M059J (cell line): ENCODE measurements at places on chromosomes 16 and 17. TPM values are rescaled to one million over a fixed set of nuclear protein-coding genes. Genes with fewer than 3 reads are reported as not detected.

The SLC35G6 gene
- total RNA-seq, result not detected in 2 replicates

The C16orf87 gene
- 19.7 and 21.6 TPM in 2 replicates for total RNA-seq

The OXLD1 gene
- 39.3 and 48.3 TPM in 2 replicates for total RNA-seq

The SLFN14 gene
- total RNA-seq, result not detected in 2 replicates

The ADAM11 gene
- total RNA-seq, result 0.12 TPM in 1 of 2 replicates, not detected in the other

- peak; percentile 20 for DNase-seq
Observed at GRCh38 chr17:43871946-43872690, 25.1 kb downstream of the CD300LG start.

- DNase-seq, result peak; percentile 76
Observed at GRCh38 chr17:72372185-72372584, 251.4 kb downstream of the SOX9 start.

DNA sequence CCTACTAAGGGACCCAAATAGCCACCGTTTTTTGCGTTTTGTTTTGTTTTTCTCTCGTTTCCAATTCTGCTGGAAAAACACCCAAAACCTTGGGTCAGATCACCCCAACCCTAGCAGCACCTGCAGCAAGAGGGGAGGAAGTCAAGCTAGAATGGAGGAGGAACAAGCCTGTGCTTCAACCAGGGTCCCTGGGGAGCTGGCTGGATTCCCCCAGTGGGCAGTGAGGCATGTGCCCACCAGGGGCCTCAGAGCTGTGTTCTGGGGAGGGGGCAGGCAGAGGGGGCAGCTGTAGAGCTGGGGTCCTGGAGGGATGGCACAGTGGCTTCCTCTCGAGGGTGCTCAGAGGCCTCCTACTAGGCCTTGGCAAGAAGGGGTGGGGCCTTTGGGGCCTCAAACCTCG lies 6.5 kb downstream of the CD79B start:
- DNase-seq, result no peak

- DNase-seq, result no peak
Observed at GRCh38 chr16:79451196-79451816, 149.2 kb downstream of the MAF start.

DNA sequence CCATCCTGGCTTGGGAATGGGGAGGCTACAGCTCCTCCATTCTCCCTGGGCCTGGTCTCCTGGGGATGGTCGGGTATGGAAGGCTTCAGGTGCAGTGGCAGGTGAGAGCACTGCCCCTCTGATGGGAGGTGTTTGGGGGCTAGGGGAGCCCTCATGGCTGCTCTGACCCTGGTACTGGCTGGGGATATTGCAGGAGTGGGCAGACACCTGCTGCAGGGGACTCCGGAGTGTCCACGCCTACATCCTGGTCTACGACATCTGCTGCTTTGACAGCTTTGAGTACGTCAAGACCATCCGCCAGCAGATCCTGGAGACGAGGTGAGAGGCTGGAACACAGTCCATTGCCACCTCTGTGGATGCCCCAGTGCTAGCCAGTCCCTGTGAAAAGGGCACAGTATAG lies 8.8 kb downstream of the RASL10B start:
- no peak for DNase-seq

DNA sequence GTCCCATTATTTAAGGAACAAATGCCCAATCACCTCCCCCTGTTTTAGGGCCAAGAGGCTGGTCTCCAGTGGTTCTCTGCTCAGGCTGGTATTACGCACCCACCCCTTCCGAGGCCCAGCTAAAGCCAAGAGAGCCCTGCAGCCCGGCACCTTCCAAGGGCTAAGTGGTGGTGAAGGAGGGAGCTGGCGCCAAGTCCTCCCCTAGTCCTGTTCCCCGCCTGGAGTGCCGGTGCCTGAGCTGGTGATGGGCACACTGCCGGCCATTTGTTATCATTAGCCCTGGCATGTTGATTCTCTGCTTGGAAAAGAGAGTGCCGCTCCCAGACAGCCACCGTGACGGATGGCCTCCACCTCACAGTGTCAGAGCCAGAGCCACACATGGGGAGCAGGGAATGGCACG lies 31.9 kb downstream of the GRIN2C start:
- DNase-seq, result no peak

DNA sequence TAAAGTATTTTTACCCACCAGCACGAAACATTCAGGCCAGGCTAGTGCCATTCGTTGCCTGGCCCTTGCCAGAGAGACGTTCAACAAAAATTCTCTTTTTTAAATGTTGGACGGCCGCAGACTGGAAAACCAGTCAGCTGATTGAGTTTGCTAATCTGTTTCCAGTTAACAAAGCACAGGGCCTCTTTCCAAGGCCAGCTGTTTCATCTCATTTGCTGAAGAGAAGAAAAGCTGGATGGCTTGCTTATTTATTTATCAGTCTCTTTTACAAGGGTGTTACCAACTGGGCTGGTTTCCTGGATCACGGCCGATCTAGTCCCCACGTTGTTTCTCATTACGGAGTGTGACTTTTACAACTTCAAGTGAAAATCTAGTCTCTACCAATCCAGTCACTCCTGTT lies 418.7 kb upstream of the DYNLRB2 start:
- no peak for DNase-seq

DNA sequence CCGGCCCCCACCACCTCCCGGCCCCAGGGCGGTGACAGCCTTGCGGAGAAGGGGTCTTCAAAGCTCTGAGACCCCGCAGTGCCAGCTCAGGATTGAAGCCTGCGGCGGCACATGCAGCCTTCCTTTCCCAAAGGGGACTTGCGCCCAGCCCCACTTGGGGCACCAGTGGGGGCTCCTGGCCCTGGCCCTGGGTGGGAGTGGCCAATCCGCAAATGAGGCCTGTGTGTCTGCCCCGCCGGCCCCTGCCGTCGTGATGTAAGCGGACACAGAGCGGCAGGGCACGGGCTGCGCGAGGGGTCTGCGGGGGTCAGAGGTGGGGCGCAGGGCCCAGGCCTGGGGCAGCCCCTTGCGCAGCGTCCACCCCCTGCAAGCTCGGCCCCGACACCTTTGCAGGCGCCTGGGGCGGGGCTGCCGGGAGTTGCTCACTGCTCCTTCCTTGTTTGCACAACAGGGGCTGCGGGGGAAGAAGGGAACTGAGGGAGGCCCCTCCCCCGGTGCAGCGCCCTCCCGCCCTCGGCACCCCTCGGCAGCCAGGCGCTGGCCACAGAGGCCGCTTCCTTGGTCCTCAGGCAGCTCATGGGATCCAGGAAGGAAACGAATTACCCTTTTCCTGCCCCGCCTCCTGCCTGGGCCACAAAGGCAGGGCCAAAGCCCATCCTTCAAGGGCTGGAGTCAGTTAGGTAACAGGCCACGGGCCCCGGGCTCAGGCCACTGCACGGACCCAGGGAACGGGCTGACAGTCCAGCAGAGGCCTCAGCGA lies 2.9 kb downstream of the SLC16A3 start:
- DNase-seq, result peak; percentile 62

DNA sequence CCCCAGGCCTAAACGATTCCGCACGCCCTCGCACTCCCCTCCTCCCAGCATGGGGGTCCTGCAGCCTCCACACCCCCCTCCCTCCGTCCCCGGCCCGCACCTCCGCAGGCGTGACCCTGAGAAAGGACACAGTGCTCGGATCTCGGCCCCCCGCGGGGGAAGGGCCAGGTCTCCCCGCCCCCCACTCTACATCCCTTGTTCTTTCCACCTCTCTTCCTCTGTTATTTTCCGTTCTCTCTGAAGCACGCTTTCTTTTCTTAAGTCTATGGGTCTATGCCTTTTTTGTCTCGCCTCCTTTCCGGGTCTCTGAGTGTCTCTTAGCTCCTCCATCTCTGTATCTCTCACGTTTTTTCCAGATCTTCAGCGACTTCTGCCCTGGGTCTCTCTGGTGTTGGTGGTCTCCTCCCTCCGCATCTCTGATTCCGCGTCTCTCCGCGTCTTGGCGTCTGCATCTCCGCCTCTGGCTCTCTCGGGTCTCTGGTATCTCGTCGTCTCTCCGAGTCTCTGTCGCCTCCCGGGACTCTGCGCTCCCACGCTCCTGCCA lies 2.1 kb upstream of the HES7 start:
- peak; percentile 47 for DNase-seq

- DNase-seq, result no peak
Observed at GRCh38 chr17:78831688-78832540, 8.7 kb downstream of the USP36 start.

DNA sequence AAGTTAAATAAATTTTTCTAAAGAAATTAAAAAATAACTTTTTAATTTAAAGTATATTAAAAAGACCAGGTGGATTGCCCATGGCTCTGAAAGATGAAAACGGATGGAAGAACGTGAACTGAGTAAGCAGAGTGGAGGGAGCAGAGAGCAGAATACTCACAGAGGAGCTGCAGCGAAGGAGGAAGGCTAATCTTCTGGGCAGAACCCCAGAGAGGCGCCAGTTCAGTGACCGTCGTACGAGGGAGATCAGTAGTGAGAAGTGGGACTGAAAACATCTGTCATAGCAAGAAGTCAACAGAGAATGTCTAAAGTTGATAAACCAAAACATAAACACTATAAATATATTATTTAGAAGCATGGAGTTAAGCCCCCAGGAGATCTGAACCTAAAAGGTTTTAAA lies 34.9 kb downstream of the UBE2G1 start:
- DNase-seq, result no peak

DNA sequence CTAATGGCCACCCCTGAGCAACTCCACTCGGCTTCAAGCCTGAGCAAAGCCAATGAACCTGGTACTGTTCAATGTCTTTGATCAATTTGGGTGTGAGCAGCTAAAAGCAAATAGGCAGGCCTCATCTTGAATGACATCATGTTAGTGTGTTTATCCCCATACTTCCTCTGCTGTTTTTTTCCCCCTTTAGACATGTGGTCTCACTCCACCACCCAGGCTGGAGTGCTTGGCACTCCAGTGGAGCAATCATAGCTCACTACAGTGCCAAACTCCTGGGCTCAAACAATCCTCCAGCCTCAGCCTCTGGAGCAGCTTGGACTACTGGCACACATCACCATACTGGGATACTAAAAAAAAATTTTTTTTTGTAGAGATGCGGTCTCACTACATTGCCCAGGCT lies 75.4 kb downstream of the ARHGAP17 start:
- no peak for DNase-seq

DNA sequence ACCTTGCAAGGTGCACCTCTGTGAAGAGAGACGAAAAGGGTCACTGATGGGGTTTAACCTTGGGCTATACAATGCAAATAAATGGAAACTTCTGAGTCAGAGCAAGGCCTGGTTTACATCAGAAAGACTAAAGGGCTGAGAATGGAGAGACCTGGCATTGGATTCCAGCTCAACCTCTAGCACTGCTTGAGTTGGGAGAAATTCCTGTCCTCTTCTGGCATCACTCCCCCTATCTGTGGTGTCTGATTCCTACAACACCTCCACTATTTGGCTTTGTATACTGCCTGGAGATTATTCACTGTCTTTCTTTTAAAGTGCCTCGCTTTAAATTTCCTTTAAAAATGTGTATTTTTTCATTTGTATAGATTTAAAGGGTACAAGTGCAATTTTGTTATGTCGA lies 68.8 kb downstream of the GPR139 start:
- DNase-seq, result no peak

DNA sequence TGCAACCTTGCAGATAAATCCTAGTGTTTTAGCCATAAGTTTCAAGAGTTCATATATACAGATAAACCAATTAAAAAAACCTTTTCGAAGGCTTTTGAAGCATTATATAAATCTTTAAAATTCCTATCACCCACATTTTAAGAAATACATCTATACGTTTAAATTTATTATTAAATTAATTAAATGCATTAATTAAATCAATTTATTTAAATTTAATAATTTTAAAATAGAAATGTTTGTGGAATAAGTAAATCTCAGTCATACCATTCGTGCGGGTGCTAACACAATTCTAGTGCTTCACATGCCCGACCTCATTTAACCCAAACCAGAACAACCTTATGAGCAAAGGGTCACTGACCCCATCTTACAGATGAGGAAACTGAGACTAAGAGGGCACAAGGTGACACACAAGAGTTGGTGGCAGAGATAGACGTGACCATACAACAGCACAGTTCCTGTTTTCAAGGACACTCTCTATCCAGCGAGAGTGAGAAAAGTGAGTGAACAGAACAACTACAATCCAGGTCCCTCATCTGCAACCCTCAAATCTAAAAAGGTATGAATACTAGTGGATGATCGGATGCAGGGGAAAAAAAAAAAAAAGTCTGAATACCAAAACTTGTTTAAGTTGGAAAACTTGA lies 1.4 kb downstream of the NSMCE1 start:
- no peak for DNase-seq

- no peak for DNase-seq
Observed at GRCh38 chr17:81401723-81402529, 6.7 kb downstream of the BAHCC1 start.

DNA sequence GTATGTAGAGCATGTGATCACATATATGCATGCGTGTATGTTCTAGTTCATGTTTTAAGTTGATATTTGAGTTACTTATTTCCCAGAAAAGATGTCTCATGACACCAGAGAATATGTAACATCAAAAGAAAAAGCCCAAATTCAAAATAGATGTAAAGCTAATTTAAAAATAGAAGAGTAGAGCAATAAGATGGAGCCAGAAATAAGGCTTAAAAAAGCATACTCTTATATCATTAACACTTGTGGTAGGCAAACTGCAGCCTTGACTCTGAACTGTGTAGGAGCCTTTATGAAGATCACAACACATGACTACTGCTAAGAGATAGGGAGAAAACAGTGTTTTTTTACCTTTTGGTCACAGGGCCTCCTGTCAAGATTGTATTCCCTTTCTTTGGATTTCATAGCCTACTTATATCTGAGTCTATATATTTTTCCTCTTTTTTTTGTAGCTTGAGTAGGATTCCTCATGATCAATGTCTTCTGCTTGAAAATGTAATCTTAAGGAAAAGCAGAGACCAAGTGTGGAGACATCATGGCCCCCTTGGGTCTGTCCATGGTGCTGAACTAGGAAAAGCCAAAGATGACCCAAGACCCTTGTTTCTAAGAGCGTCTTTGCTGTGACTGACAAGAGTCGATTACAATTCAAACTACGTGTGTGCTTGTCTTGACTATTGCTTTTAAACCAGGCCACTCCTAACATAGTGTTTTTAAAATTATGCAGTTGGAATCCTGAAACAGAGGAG lies 390.4 kb downstream of the SHISA9 start:
- DNase-seq, result no peak

- peak; percentile 32 for DNase-seq
Observed at GRCh38 chr17:70310221-70310672, 140.9 kb downstream of the KCNJ2 start.

DNA sequence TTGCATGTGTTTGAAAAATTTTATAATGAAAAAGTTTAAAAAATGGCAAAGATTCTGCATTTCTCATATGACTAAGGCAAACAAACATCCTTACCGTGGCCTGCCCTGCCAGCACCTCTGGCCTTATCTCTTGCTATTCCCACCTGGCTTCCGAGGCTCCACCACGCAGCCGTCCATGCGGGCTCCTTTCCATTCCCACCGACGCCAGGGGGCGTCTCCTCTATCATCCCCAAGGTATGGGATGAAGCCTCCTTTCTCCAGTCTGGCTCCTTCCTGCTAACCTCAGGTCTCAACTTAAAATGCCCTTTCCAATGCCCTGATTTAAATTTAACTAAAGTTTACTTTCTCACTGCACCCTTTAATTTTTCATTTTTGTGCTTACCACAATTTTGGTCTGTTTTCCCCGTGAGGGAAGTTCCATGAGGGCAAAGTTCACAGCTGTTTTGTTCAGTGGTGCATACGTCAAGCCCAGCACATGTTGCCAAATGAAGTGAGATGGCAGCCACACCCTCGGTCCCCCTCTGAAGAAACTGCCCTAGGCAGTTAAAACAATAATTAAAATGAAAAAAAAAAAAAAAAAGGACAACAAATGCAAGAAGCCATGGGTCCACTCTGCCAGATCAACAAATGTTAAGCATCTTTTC lies 13.3 kb upstream of the SDK2 start:
- peak; percentile 27 for DNase-seq
